Progenitor cell of endocrine pancreas (in vitro differentiated cells): ENCODE measurements at places on chromosomes 7 and 10. TPM values are rescaled to one million over a fixed set of nuclear protein-coding genes. Genes with fewer than 3 reads are reported as not detected.

GRCh38 chr7:51123322-51124019 is 193.1 kb downstream of the COBL start:
- no peak for DNase-seq

- DNase-seq, result no peak
These were observed 164.2 kb downstream of the PCLO start for GRCh38 chr7:82998436-82998835.

GRCh38 chr7:86995052-86995725 is 64.3 kb downstream of the ELAPOR2 start:
- DNase-seq, result no peak

DNA sequence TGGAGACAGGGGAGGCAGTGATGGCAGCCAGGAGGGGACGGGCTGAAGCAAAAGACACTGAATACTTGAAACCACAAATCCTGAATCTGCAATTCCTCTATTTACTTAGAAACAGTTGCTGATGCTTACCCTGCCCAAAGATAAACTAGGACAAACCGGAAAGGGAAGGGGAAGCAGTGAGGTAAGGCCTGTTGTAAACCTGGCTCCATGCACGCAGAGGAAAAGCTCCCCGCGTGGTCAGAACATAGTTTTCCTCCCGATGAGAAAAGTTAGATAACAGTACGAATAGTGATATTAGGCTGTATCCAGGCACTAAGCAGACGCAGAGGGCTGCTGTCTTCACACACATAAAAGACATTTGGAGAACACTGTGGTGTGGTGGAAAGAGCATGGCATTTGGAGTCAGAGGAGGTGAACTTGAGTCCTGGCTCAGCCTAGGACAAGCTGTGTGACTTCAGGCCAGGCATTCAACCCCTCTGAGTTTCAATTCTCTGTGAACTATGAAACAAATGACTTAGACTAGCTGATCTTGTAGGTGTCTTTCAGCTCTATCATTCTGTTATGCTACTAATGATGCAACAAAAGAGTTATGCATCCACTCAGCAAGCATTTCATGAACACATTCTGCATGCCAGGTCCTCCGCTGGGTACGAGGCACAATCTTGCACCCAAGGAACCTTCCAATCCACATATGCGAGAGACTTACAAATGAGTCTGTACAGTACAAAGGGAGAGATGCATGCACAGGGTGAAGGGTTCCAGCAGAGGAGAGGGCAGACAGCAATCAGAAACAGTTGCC is 80.9 kb downstream of the SORBS1 start:
- DNase-seq, result no peak

DNA sequence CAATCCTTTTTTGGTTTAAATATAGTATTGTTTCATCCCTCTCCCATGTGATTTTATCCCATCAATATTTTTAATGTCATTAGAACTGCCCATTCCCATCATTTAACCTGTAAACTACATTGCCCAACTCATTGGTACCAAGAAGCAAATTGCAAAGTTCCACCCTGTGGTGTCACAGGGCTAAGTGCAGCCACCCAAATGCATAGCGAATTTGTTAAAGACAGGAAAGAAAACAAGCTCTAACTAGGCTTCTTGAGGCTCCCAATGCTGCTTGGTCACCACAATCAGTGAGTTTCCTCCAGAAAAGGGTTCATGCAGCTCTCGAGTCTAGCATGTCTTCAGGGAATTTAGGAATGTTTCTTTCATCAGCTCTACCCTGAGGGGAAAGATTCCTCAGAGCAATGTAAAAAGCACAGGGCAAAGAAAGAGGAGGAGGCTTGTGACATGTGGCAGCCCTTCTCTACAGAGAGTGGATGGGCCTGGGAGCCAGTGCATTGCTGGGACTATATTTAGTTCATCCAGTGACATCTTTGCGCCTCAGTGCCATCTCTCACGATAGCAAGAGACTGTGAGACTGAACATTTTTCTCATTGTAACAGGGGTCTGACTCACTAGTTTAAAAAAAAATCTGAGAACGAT is 58.1 kb downstream of the CAV1 start:
- DNase-seq, result no peak

DNA sequence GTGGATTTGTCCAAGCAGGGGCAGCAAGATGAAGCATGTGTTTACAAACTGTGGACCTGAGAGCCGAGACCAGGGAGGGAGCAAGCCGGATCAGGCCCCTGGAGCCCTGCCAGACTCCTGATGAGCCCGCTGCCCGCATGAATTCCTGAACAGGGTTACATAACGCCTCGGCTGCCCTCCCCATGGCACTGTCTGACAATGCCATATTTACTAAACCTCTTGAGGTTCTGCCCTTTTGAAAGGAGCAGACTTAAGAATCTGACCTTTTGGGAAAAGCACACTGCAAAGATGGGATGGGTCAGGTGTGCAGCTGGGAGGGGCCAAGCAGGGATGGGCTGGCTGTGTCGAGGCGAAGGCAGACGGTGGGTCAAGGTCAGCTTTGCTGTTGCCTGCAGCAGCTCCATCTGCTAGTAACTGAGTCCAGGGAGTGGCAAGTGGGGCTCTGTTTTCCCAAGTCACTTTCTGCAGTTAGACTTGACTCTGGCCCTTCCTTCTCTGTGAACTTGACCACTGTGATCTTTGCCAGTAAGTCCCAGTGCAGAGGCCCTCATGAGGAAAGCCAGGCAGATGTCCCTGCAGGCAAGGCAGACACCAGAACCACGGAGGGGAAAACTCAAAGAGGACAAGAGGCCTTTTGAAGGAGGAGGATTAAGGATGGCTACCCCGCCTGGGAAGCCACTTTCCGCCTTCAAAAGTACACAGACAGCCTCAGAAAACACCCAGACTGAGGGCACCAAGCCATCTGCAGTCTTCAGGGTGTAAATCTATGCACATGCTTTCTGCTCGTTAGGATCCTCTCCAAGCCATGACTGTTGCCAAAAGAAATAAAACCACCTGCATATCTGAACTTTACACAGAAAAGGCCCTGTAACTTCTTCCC is 175.8 kb downstream of the TNS3 start:
- DNase-seq, result no peak

DNA sequence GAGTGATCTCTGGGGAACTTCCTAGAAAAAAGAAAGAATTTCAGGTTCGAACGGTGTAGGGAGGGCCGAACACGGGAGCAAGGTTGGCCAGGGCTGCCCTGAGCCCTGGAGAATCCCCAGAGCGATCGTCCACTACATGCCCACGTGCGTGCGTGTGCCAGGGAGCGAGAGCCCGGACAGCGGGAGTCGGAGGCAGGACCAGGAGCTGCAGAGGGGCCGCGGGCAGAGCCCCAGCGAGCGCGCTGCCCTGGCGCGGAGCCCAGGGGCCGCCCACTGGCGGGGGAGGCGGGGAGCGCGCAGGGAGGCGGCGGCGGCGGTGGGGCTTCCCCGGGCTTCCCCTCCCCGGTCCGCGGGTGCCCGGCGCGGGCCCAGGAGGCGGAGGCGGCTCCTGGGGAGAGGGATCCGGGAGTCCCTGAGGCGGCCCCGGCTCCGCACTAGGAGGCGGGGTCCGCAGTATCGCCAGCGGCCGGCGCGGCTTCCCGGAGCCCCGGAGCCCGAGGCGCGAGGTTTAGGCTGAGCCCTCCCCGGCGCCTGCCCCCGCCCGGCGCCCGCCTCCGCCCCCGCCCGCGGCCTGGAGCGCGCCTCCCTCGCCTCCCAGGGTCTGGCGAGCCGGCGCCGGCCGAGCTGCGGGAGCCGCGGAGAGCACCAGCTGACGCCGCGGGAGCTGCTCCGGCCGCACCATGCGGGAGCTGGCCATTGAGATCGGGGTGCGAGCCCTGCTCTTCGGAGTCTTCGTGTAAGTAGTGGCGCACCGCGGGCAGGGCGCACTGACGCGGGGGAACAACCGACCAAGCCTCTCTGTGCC is at the start of gene PLPP4:
Gene PLPP4, plus strand, starts transcription at position 602 of the 805 bp plus-strand sequence. Its CDS starts 79 bp downstream, at position 681.
- peak; percentile 45 for DNase-seq

DNA sequence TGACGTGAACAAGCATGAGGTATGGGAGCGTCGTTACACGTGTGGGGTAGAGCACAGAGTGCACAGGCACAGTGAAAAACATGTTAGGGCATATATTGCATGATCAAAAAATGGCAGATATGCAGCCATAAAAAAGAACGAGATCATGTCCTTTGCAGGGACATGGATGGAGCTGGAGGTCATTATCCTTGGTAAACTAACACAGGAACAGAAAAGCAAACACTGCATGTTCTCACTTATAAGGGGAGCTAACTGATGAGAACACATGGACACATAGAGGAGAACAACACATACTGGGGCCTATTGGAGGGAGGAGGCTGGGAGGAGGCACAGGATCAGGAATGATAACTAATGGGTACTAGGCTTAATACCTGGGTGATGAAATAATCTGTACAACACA is 66.3 kb downstream of the TACC2 start:
- no peak for DNase-seq

DNA sequence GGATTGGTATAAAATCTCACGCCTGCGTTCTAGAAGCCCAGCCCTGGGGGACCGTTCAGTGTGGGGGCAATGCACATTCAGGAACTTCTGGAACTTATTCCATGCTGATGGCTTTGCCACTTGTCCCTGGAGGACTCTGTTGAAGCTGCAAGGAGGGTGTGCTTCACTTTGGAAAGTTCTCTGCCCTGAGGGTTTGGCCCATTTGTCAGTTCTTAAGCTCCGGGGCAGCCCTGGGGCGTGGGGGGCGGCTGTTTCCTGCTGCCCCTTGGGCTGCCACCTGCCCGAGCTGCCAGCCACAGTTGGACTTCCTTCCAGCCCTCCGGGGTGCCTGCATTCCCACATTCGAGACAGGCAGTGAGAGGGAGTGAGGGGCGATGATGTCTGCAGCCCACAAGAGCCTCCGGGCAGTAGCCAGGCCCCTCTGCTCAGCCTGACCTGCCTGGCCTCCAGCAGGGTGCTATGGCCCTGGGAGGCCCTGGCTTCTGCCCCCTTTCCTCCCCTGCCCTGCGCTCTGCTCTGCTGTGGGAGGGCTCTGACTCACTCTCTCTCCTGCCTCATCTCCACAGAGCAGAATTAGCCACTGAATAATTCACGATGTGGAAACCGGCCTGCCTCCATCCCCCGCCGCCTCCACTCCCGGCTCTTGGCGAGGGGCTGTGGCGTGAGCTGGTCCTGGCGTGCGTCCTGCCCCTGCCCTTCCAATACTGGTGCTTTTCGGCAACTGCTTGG is 1.9 kb downstream of the TTYH3 start:
- no peak for DNase-seq

Gene SEPTIN7
- 174 and 175 TPM in 2 replicates for total RNA-seq

Gene ADAM22
- 14.4 and 15.8 TPM in 2 replicates for total RNA-seq

Gene PDIA4
- 238 TPM in 2 replicates for total RNA-seq
